ENCODE measurements at places on chromosomes 11 and 22. TPM values are rescaled to one million over a fixed set of nuclear protein-coding genes. Genes with fewer than 3 reads are reported as not detected.

Gene BRSK2
- total RNA-seq = 0.32 TPM

Gene MMP12
- 0.71 TPM for total RNA-seq

- H3K4me1 ChIP-seq = no peaks in the 10 kb centered on the region
- no peak overlapping the region for H3K27ac ChIP-seq
- no peak overlapping the region for H3K4me3 ChIP-seq
- H3K36me3 ChIP-seq = no peaks in the 10 kb centered on the region
- DNase-seq = peak; percentile 2
- H3K27me3 ChIP-seq = no peaks in the 10 kb centered on the region
Observed at GRCh38 chr11:27618281-27618915, 81.9 kb downstream of the BDNF start.

- no peak overlapping the region for H3K27ac ChIP-seq
- no peak overlapping the region for H3K4me3 ChIP-seq
- H3K4me1 ChIP-seq = no peaks in the 10 kb centered on the region
- no peak for DNase-seq
Observed at GRCh38 chr11:116129456-116129855, 625.2 kb upstream of the CADM1 start.

DNA sequence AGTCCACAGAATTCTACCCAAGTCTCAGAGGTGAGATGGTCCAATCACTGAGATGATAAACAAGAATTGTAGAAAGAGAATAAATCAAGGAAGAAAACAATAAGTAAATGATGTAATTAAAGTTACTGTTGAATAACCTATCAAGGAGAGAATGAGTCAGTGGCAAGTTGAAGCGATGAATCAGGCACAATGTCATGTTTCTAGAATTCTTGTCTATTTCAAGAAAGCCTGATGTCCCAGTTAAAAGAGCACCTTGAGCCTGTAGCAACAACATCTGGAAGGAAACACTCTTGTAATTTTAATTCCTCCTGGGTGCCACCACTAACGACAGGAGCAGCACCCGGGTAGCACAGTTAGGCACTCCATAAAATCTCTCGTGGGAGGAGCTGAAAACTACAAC lies 67.9 kb upstream of the SLC35C1 start:
- H3K27me3 ChIP-seq = no peaks in the 10 kb centered on the region
- no peak overlapping the region for H3K27ac ChIP-seq
- H3K4me1 ChIP-seq = no peaks in the 10 kb centered on the region
- no peak overlapping the region for H3K4me3 ChIP-seq

DNA sequence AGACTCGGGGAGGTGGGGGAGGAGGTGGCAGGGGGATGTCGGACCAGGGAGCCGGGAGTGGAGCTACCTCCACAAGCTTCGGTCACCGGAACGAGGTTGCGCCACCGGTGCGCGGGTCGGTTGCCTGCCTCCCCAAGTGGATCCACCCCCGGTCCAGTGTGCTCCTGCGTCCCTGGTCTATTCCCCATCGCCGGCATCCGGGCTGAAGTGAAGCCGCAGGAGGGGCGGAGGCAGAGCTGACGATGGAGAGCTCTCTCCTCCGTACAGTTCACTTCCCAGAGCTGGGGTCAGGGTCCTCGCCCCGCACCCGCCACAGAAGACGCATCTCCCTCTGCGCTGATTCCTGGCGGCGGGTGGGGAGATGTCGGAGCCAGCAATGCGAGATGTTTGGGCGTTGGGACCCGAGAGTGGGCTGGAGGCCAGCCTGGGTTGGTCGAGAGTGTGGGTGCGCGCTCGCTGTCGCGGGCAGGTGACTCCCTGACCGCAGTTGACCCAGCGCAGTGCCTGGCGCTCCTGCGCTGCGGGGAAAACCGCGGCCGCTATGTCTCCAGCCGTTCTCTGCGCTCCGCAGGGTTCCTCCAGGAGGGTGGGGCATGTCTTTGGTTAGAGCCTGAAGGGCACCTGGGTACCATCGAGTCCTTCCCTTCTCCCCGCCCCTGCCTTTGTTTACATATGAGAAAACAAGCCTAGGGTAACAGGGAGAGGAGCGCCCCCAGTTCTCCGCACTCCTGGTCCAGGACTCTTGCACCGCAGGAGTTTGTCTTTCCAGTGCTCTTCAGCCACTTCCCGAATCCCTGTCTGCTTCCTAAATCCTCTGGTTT lies 1.7 kb downstream of the C11orf96 start:
- peak overlapping the region; percentile 90 for H3K27ac ChIP-seq
- H3K4me1 ChIP-seq = peaks cover 3% of the 10 kb centered on the region
- H3K27me3 ChIP-seq = no peaks in the 10 kb centered on the region
- peak overlapping the region; percentile 53 for H3K4me3 ChIP-seq
- no peak for DNase-seq
- H3K36me3 ChIP-seq = no peaks in the 10 kb centered on the region

DNA sequence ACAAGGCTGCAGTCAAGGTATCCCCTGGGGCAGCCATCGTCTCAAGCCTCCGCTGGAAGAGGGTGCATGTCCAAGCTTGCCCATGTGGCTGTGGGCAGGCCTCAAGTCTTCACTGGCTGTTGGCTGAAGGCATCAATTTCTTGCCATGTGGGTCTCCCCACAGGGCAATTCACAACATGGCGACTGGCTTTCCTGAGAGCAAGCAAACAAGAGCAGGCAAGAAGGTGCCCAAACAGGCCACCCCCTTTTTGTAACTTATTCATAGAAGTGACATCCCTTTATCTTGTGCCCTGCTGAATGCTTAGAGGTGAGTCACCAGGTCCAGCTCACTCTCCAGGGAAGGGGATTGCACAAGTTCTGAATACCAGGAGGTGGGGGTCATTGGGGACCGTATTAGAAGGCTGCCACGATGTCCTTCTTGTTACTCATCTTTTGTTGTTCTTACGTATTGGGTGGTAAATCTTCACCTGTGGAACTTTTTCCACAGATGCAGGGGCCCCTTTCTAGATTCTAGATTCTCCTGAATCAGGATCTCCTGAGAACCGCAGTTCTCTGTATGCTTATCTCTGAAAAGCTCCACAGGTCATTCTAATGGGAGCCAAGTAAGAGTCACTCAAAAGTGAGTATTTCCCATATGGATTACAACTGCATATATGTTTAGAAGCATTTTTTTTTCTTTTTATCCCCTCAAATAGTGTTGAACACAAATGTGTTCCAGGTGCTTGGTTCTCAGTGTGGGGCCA lies 44.2 kb upstream of the MICAL2 start:
- no peak overlapping the region for H3K4me3 ChIP-seq
- H3K27ac ChIP-seq = peak overlapping the region; percentile 55
- H3K27me3 ChIP-seq = no peaks in the 10 kb centered on the region
- no peaks in the 10 kb centered on the region for H3K36me3 ChIP-seq
- DNase-seq = no peak

DNA sequence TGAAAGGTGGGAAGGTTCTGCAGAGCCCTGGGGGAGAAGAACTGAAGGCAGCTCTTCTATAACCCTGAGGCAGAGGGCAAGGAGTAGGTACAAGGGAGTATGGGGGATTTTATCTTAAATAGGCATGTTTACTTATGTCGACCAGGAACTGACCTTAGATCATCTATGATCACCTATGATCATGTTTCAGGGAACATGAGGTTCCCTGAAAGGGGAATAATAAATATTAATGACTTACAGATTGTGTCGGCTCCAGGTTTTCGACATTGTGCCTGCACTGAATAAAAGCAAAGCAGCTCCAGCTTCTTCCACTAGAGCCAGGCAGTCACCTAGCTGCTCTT lies 9.9 kb downstream of the GSTP1 start:
- H3K36me3 ChIP-seq = peaks cover 10% of the 10 kb centered on the region
- H3K27me3 ChIP-seq = no peaks in the 10 kb centered on the region
- H3K4me3 ChIP-seq = no peak overlapping the region
- DNase-seq = no peak
- no peaks in the 10 kb centered on the region for H3K4me1 ChIP-seq

- H3K4me3 ChIP-seq = no peak overlapping the region
- H3K4me1 ChIP-seq = peaks cover 9% of the 10 kb centered on the region
- no peaks in the 10 kb centered on the region for H3K36me3 ChIP-seq
- no peaks in the 10 kb centered on the region for H3K27me3 ChIP-seq
Observed at GRCh38 chr11:47950396-47950795, 30.0 kb upstream of the PTPRJ start.

Measured in left lung (tissue), 14 donors.